ENCODE measurements at places on chromosomes 7 and 10.

GRCh38 chr7:36653008-36653662 lies 71.2 kb downstream of the AOAH start:
- DNase-seq: no peak

DNA sequence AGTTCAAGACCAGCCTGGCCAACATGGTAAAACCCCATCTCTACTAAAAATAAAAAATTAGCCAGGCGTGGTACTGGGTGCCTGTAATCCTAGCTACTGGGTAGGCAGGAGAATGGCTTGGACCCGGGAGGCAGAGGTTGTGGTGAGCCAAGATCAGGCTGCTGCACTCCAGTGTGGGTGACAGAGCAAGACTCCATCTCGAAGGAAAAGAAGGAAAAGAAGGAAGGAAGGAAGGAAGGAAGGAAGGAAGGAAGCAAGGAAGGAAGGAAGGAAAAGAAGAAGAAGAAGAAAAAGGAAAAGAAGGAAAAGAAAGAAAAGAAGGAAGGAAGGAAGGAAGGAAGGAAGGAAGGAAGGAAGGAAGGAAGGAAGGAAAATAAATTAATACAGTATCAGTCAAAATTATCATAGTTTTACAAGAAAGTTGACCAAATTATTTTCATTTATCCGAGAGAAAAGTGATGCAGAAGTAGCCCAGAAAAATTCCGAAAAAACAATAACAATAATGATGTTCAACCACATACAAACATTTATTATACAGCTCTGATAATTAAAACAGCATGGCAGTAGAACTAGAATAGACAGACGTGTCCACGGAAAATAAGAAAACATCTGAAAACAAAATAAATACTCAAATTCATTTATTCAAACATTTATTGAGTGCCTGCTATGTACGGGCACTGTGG lies 292.4 kb upstream of the MKLN1 start:
- DNase-seq: no peak

GRCh38 chr7:111012799-111013675 lies 77.9 kb upstream of the LRRN3 start:
- peak; percentile 73 for DNase-seq

DNA sequence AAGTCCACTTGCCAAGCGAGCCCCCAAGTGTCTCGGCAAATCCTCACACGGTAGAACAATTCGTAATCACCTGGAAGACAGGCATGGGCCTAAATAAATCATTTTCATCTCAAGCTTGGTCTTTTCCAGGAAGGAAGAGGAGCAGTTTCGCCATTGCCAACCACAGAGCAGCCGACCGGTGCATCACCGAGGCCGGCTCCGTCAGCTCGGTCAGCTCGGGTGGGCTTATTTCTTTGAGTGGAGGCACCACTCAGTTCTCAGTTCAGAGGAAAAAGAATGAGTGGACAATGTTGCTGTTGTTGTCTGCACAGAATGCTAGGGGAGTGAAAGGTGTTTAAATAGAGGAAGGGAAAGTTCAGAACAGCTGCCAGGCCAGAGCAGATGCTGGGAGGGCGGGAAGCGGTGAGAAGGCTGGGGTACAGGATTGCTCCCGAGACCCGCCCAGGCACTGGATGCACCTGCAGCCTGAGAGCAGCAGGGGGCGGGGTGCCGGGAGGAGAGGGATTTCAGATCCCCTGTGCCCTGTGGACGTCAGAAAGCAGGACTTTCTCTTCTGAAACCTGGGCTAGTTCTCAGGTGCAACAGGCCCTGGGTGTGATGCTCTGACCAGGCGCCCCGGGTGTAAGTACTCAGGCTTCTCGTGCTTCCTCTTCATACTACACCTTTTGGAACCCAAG lies 17.7 kb upstream of the IGFBP3 start:
- DNase-seq: no peak

DNA sequence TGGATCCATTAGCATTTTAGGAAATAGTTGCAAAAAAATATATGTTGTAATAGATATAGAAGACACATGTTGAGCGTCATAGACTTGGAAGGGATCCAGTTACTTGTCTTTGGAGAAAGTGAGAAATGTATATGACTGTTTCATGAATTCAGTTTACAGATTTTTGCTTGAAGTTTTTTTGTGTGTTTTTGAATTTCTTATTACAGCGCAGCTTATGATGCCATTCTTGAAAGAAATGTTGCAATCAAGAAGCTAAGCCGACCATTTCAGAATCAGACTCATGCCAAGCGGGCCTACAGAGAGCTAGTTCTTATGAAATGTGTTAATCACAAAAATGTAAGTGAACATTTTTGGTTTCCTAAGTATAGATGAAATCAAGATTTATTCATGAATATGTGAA lies 98.2 kb downstream of the MAPK8 start:
- no peak for DNase-seq

DNA sequence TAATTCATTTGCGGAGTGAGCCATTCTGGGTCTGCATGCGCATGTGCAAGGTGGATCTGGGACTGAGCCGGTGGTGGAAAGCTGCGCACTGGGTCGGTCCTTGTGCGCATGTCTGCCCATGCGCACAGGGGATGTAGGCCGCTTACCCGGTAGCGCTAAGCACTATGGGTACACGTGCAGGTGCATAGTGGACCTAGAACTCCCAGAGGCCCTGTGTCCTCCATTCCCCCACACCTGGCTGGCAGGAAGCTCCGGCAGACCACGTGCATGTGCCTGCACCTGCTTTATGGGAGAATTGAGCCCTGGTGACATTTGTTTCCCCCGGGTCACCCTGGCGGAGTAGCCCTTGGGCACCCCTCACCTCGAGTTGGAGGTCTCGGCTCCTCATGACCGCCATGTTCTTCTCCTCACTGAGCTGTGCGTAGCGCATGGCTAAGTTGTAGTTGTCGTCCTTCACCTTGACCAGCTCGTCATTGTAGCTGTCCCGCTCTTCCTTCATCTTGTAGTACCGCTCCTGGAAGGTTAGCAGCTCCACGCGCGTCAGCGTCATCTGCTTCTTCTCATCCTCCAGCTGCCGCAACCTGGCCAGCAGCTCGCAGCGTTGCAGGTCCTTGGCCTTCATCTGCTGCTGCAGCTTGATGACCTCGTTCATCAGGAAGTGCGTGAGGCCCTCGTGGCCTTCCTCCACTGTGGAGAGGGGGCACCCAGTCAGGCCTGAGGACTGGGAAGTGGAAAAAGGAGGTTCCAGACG lies 99.6 kb downstream of the CARD11 start:
- no peak for DNase-seq

- no peak for DNase-seq
These were observed 26.1 kb downstream of the LCOR start for GRCh38 chr10:96858038-96858705.

- no peak for DNase-seq
These were observed 28.4 kb downstream of the ENTPD1 start for GRCh38 chr10:95784279-95784913.

GRCh38 chr7:92133133-92133736 lies 1.0 kb downstream of the CYP51A1 start:
- no peak for DNase-seq

GRCh38 chr7:106037489-106038176 lies 74.5 kb downstream of the SYPL1 start:
- DNase-seq: no peak

GRCh38 chr7:66142334-66142733 lies 27.7 kb downstream of the CRCP start:
- DNase-seq: no peak

- DNase-seq: no peak
These were observed 193.8 kb upstream of the WDR11 start for GRCh38 chr10:120657371-120657770.

GRCh38 chr7:418636-419280 lies 100.9 kb downstream of the PDGFA start:
- no peak for DNase-seq

DNA sequence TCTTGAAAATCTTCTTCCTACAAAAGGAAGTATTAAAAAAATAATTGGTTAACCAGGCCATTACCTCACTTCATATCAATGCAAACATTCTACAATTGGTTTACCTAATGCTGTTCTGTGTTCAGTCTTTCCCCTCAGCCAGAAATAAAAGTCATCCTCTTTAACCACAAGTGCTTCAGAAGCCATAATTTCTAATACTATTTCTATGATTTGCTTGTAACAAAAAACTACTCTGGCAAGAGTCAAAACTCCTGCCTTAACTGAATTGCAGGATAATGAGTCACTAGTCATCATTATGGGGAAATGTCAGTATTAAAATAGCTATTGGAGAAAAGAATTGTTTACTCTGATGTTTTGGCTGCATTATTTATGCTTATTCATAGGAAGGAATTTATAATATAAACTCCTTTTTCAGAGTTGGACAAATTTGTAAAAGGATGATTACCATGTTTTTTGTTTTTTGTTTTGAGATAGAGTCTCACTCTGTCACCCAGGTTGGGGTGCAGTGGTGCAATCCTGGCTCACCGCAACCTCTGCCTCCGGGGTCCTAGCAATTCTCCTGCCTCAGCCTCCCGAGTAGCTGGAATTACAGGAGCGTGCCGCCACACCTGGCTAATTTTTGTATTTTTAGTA lies 55.5 kb upstream of the ODAD2 start:
- no peak for DNase-seq

DNA sequence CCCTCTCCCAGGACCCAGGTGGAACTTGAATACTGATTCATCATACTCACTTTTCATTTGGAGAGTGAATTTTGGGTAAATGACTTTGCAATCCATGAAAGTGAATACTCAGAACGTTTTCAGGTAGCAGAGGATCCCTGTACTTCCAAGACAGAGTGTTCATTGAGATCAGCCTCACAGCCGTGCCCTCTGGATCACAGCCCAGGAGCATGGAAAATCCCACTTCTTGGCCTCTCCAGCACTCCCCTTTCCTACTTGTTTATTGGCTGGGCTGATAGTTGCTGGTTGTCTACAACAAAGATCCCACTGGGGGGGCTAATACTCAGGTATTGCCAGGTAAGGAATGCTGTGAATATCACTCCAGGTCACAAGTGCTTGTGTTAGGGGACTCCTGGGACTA lies 5.9 kb downstream of the GCK start:
- DNase-seq: no peak

DNA sequence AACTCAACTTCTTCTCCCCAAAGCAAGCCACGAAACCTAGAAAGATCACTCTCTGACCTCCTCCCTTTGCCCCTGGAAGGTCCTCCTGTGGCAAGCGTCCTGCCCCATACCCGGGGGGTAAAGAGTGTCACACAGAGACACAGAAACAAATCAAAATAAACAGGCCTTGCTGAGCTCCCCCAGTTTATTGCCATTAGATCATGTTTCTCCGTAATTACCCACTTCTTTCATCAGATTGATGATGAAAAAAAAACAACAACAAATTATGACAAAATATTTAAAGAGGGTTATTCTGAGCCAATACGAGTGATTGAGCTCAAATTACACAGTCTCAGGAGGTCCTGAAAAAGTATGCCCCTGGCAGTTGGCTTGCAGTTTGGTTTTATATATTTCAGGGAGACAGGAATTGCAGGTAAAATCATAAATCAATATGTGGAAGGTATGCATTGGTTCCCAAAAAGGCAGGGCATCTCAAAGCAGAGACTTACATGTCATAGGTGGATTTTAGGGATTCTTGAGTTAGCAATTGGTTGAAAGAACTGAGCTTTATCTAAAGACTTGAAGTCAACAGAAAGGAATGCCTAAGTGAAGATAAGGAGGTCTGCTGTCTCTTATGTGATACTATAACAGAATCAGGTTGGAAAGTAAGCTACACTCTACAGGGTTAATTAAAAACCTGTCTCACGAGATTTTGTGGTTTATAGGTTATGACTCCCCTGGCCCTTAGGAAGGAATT lies 86.2 kb downstream of the APBB1IP start:
- DNase-seq: no peak

DNA sequence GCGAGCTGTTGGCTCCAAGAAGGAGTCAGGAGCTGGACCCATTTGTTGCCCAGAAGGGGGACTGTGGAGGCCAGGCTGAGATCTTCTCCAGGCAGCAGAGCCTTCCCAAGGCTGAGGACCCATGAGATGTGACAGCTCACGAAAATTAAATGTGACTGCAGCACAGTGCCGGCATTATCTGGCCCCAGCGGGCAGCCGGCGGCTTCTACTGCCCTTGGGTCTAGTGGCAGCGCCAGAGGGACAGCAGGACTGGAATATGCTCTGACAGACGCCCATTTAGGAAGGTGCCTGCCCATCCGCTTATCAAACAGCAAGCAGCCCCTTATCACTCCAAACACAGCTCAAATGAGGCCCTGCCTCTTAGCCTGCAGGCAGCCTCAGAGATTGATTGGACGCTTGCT lies 122.9 kb upstream of the LYZL2 start:
- no peak for DNase-seq

- DNase-seq: no peak
These were observed 5.1 kb downstream of the PNLIPRP2 start for GRCh38 chr10:116625845-116626244.

- DNase-seq: no peak
These were observed 1.1 kb downstream of the MARVELD1 start for GRCh38 chr10:97714401-97715258.

DNA sequence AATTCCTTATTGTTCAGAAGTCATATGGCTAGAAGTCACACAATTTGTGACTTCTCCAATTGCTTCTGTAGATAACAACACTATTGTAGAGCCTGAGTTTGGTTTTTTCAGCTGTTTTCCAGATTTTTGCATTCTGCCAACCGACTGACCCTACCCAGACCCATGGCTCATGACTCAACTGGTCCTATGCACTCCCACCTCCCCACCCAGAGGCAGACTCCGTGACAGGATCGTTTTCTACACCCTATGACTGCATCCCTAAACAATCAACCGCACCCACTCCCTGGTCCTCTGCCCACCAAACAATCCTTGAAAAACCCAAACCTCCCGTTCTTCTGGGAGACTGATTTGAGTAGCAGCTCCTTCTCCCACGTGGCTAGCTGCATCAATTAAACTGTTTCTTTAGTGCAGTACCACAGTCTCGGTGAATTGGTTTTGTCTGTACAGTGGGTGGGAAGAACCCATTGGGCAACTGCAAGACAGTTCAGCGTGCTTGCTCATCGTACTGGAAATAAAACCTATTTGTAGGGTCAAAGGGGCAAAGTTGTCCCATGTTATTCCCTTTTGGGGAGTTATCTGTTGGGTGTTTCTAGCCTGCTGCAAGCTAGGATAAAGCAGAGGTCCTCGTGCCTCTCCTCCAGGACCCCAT lies 150.3 kb upstream of the FAM20C start:
- DNase-seq: no peak

DNA sequence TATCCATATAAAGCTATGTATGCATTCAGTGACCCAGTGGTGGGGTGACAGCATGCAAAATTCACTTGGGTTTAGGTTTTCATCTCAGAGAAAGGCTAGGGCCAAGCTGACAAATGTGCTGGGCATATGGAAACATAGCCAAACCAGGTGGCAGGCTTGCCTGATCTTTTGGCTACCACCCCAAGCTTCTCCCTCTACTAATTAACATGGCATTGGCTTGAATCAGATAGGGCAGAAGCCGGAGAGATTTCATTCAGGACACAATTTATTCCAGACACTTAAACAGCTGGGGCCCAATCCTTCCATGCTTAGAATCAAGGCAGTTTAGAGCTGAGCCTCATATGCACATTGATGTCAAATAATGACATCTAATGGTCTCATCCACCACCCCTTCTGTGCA lies 95.5 kb upstream of the AGK start:
- no peak for DNase-seq

- no peak for DNase-seq
These were observed 36.6 kb downstream of the KCNH2 start for GRCh38 chr7:150941351-150942000.

All from CD4-positive, alpha-beta T cell treated with Interleukin-6 at 100 ng/mL for 8 hours (primary cell).